Stimulated activated CD4-positive, alpha-beta T cell treated with anti-CD3 and anti-CD28 coated beads, Interleukin-12 subunit alpha, Interleukin-12 subunit beta, amount 100 ng/mL, for 4 hours (primary cell): ENCODE measurements at places on chromosomes 5 and 9.

DNA sequence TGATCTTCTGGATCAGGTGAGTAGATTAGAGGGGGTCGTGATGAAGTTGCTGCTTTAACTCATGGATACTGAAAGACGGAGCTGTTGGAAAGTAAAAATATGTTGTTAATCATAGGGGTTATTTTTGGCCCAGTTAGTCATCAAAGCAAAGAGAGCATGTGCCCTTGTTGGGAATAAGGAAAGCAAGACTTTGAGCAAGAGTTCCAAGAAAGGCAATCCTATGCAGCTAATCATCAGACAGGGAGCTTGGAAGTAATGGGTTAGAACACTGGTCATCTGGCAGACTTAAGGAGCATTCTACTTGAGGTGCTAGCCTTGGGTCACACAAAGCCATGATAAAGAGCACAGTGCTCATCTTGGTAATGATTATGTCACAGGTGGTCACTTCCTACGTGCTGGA, 18.3 kb downstream of the ASPN start:
- no peak for DNase-seq

DNA sequence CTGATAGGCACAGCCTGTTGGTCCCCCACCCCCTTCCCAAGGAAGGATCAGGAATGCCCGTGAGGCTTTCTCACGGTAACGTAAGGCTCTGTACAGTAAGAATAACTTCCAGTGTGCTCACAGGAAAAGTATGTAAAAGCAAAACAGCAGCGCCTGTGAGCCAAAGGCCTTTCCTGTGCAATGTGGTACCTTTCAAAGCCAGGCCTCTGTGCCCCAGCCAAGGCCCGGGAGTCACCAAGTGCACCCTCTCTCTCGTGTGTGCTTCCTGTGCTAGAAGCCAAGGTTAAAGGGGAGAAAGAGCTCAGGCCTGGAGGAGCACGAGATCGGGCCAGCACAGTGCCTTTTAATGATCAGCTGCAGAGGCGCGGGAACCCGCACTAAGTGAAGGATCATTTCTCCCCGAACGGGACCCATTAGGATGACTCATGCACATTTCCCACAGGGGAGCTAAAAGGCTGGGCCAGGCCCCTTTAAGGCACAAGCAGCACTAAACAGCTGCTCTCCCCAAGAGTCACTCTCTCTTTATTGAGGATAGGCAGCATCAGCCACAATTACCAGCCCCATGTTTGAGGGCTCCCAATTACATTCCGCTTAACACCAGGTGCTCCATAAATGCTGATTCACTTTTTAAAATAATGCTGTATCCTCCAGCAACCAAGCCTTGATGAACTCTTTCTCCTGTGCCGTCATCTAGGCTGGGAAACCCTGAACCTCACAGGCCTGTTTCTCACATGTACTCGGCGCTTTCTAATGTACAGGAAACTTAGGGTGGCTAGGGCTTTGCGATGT, 42.8 kb downstream of the SHB start:
- no peak for DNase-seq

- DNase-seq: no peak
Measured at GRCh38 chr9:135920256-135920930, 13.0 kb upstream of the CAMSAP1 start.

DNA sequence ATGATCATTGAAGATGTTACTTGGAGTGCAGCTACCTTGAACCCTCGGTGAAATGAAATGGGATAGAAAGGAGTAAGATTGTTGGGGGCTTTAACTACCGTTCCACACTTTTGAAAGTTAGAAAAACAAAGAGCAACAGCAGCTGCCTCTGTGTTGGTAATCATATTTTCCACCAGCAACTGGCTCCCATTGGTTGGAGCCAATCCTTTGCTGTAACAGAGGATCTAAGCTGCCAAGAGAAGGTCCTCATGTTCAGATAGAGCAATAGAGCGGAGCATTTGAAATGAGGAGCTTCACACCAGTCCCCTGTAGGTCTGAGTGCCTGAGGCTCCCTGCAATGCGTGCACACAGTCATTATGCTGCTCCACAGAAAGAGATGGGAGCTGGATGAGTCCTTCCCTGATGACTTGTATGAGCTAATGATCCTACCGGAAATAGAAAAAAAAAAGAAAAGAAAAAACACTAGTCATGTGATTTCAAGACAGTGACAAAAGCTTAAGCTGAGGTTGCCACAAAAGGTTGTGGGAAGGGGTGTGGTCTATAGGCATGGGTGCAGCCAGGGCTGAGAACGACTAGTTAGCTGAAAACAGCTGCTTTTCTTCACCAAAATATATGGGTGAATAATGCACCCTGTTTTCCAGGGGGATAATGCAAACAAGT, 300.7 kb downstream of the MLLT3 start:
- DNase-seq: no peak

DNA sequence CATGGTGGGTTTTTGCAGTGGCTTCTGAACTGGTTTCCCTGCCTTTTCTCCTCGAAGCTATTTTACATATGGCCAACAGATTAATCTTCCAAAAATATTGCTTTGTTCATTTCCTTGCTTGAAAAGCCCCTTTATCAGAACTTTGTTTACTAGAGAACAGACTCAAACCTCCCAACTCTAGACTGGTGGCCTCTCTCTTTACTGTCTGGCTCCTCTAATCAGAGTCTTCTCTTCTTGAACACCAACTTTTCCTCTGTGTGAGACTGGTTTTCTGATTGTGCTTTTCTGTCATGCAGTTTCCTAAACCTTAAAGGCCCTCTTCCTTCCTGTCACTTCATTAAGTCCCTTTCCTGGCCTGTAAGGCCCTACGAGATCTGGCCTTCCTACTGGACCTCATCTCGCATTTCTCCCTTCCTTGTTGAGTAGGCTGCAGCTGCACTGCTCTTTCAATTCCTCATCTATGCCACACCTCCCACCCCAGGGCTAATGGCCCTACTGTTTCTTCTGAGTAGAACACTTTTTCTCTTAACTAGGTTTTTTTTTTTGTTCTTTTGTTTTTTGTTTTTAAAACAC, 5.7 kb downstream of the C9orf43 start:
- no peak for DNase-seq

- peak; percentile 54 for DNase-seq
Measured at GRCh38 chr9:89418882-89419640, 78.9 kb downstream of the SEMA4D start.

DNA sequence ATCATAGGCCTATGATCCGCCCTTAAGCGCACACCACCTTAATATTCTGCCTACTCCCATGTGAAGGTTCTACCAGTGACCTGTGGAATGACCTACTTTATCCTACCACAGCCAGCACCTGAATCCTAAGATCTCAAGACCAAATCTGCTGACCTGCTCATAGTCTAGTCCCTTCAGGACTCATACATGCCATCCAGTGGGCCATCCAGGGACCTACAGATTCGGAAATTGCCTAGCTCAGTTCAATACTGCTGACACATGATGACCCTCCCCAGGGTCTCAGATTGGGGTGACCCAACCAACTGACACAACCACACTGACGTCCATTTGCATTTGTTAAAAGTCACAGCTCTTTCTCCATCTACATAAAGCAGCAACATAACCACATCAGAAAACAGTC, 443.8 kb upstream of the ST8SIA4 start:
- no peak for DNase-seq

- DNase-seq: no peak
Measured at GRCh38 chr9:130448035-130448624, 3.4 kb downstream of the ASS1 start.

DNA sequence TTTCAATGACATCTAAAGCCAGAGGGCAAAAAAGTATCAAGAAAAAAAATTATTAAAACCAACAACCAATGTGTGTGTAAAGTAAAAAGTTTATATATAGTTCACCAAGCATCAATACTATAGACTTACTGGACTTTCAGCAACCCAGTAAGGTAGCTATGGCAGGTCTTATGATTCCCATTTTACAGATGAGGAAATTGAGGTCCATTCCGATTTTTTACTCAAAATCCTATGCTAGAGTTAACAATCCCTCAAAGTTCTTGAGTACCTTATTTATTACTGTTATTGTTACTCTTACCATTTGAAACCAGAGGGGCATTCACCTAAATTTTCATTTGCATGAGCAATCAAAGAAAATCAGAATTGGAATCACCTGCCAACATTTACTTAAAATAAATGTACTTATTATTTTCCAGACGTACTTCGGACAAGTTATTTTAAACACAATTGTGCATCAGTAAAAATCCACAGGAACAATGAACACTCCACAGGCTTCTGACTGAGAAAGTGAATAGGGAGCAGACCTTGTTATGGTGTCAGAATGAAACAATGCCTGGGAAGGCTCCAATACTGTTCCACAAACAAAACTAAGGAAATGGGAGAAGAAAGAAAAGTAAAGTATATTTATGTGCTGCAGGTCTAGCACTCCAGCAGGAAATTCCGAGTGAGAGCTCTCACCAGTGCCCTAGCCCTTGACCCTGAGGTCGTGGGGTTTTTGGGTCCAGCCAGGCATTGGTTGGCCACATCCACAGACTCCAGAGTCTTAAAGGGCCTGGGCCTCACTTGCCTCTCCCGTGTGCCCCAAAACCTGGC, 229.9 kb downstream of the PIK3R1 start:
- no peak for DNase-seq
